Activated CD4-positive, alpha-beta T cell treated with anti-CD3 and anti-CD28 coated beads, Interleukin-2, amount 50 U/mL, for 4 hours (primary cell): ENCODE measurements at places on chromosomes 4 and X.

DNA sequence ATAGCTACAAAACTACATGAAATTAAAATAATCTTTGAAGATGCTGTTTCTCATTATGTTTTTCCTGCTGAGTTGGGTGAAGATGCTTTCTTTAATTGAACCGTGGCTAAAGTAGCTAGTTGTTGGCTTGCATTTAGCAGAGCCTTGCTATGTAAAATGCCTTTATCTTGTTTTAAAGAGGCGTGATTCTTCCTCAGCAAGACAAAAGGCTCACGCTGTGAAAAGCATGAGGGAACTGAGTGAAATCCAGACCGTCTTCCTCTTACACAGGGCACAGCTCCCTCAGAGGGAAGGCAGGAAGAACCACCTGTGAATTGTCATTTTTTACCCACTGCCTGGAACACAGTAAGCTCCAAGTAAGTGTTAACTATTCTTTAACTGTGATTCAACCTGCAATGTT is 39.0 kb upstream of the ZNF518B start:
- no peak for DNase-seq

- no peak for DNase-seq
Observed at GRCh38 chr4:22202975-22203710, 254.6 kb upstream of the KCNIP4 start.

DNA sequence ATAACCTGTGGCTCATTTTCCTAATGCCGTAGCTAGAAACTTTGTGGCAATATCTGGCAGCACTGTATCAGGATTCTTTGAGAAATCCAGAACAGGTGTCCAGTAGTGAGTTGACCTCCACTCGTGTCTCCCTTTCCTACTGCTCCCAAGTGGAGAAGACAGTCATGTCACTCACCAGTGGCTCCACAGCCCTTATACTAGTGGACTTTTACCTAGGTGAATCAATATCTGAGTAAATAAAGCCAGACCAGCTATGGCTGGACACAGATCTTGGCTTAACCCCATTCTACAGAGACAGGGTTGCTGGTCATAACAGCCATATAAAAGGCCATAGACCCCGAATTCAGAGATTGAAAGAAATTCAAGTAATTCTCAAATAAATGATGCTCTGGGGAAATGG is 46.5 kb upstream of the SHROOM4 start:
- DNase-seq: no peak

GRCh38 chr4:76951672-76952010 is 2.1 kb downstream of the SEPTIN11 start:
- DNase-seq: no peak

GRCh38 chr4:177128306-177128705 is 181.4 kb upstream of the NEIL3 start:
- no peak for DNase-seq

DNA sequence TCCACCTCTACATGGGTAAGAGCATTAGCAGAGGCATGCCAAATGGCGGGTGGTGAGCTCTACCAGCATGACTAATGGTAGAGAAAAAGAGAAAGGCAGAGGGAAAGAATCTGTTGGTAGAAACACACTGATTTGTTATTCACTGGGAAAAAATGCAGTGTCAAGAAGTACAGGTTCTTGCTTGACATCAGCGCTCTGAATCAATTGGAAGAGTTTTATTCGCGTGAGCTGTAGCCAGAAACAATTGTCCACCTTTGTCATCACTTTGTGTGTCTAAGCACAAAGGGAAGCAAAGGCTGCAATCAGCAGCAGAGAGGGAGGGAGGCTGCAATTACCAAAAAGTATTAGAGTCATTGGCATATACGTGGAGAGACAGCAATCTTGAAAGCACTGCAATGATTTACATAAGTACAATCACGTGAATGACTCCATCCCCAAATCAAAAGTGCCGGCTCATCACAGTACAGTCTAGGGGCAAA is 67.7 kb upstream of the HS3ST1 start:
- DNase-seq: no peak
